ENCODE measurements at places on chromosomes 5 and 9.
A peak's percentile ranks its signal among the peaks of the same experiment; 100 is the strongest.

- DNase-seq = no peak
Measured at GRCh38 chr9:9920425-9921060, 692.3 kb downstream of the PTPRD start.

GRCh38 chr5:43802119-43802518, 199.1 kb downstream of the NNT start:
- DNase-seq = no peak

DNA sequence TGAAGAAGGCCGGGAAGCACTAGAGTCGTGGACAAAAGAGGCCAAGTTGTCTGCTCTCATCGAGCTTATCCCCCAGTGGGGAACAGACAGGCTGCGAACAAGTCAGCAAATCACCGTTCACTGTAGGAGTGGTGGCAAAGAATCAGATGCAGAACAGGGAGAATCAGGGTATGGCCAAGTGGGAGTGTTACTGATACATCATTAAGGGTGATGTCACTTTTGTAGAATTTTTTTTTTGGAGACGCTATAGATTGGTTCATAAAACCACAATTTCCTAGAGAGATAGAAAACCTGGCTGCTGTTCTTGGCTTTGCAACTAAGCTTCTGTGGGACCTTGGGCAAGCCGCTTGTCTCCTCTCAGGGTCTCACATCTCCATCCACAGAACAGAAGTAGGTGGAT, 21.3 kb downstream of the SPRY4 start:
- no peak for DNase-seq

DNA sequence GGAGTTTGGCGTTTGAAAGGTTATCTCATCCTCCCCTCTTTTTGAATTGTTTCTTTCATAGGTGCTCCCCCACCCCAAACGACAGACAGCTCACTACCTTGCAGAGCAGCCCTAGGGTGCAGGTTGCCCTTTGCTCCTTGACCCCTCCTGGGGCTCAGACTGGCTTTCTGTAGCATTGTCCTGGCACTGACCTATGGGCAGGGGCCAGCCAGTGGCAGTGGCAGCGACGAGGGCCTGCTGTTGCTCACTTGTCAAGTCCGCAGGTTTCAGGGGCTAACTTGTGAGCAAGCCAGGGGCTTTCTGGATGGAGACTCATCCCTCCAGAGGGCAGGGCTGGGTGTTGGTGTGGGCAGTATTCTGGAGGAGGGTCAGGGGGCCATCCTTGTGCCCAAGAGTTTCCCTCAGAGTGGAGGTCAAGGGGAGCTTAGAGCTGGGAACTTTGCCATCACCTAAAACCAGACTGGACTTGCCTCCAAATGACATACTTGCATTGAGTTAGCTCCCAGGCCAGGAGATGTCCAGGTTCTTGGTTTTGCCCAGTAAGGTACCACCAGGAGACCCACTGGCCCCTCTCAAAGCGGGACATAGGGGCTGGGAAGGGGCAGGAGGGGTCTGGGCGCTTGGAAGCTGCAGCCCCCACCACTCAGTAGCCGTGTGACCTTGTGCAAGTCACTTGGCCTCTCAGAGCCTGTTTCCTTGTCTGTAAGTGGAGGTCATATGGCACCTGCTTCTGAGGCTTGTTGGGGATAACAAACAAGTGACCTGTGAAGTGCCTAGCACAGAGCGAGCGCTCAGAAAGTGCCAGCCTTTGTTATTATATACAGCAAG, 53.5 kb upstream of the CDKN2AIPNL start:
- DNase-seq = no peak

GRCh38 chr5:141729387-141730006, 47.5 kb upstream of the ARAP3 start:
- DNase-seq = no peak

DNA sequence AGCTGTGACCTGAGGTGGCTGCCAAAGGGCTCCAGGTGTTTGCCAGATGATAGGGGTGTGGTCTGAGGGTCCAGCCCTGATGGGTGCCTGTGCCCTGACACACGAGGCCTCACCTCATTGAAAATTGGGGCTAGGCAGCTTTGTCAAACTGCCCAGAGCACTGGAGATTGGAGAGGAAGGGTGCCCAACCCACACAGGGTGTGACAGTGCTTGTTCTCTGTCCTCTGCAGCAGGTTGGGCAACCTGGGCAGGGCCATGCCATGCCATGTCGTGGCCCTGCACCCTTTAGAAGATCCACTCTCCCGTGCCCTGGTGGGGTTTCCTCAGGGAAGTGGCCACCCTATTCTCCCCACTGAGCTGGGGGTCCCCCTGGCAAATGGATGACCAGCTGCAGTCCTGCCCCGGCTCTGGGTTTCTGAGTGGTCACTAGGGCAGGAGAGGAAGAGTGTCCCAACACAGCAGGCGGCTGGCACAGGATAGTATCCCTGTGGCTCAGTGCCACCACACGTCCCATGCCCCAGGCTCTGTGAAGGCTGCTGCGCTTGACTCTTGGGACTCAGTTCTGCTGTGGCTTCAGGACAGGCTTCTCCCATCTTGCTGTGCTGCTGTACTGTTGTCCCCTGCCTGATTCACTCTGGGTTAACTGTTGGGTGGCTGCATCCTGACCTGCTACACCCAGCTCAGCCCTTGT, 100.8 kb upstream of the PITX1 start:
- no peak for DNase-seq

DNA sequence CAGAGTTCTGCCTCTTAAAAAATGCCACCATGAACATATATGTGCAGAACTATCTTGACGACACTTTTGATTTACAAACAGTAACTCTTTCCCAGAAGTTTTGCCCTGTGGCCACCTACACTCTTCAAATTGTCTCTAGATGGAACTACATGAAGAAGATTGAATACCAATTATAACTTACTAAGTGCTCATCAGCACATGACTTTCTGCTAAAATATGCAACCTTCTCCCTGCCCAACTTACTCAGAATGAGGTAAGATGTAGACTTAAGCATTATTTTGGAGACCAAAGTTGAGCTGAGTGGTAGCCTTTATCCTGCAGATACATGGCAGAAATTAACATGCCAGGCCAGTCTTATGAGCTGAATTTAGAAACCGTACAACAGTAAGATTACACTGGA, 105.4 kb downstream of the SEMA5A start:
- no peak for DNase-seq

DNA sequence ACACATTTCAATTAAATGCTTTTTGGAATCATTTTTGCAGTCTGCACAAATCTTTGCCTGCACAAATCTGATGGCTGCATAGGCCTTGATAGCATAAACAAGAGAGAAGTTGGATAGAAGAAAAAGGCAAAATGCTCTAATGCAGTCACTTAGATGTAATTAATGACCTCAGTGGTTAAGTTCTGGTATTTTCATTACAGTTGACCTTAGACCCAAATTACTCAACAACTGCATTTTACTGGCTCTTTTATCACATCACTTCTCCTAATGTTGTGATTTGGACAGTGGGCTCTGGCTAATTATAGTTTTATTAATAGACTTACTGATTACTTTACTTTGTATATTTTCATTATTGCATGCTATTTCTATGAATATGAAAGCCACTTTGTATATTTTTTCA, 34.3 kb downstream of the NTRK2 start:
- DNase-seq = no peak

DNA sequence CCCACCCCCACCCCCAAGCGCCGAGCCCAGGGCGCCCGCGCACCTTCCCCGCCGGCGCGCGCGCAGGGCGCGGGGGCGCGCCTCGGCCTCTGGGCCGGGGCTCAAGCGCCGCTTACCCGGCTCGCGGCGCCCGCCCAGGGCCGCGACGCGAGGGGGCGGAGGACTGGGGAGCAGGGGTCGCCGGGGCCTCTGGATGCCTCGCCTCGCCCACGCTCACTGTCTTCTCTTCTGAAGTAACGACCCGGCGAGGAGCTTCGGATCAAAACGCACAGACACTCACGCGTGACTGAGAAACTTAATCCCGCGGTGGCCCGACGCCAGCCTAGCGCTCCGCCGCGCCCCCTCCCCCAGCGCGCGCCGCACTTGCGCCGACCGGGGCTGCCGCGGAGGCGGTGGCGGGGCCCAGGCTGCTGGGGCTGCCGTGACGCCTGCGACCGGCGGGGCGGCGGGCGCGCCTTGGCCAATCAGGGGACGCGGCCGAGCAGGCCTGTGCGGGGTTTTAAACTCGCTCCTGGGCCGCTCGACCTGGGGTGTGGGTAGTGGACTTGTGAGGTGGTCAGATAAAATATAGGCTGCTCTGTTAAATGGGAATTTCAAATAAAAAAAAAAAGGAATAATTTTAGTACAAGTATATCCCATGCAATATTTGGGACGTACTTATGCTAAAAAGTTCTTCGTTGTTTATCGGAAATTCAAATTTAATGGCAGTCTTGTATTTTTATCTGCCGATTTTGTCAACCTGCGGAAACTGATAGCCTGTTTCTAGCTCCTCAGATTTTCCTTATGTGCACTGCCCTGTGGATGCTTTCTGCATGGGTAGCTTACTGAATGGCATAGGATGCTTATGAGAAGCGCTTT, at the start of gene MPDZ:
TSS of gene MPDZ (minus strand) at position 409 of the 858 bp plus-strand sequence. CDS start 29,377 bp downstream, outside the sequence.
- peak; percentile 57 for DNase-seq

All from uterus (tissue), 4 donors.